Astrocyte (in vitro differentiated cells and primary cell): ENCODE measurements at places on chromosomes 16 and 17. TPM values are rescaled to one million over a fixed set of nuclear protein-coding genes. Genes with fewer than 3 reads are reported as not detected.

DNA sequence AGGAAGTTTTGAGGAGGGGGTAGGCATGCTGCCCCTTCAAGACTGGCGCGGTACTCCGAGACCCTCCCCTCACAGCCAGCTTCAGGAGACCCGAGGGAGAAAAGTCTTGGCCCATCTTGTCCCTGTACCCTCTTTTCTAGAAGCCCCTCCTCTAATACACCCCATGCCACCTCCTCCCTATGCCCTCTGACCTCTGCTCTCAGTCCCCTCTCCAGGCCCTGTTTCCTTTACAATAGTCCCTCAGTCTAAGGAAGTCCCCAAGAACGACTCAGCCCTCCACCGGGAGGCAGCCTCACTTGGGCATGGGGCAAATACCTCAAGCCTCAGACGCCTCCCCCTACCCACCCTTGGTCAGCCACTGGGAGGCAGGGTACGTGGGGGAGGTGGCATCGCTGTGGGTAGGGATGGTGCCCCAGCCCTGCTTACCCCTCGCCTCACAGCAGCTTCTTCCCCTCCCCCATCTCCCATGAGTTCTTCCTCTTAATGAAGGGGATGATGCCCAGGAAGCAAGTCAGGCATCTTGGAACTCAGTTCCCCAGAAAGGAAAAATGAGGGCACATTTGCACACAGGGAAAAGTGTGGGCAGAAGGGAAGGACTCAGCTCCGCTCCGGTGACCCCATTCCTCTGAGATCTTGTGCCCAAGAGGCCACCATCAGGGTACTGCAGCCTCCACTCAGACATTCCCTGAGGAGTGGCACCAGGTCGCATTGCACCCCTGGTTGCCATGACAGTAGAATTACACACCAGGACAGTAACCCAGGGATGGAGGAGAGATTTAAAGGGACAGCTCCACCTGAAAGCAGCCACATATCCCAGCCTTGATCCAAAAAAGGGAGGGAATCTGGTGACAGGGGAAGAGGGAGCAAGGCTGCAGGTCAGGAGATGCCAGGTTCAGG, 6.2 kb downstream of the MPP2 start:
- DNase-seq = no peak

Gene PRAC2
- total RNA-seq = not detected in 2 replicates

DNA sequence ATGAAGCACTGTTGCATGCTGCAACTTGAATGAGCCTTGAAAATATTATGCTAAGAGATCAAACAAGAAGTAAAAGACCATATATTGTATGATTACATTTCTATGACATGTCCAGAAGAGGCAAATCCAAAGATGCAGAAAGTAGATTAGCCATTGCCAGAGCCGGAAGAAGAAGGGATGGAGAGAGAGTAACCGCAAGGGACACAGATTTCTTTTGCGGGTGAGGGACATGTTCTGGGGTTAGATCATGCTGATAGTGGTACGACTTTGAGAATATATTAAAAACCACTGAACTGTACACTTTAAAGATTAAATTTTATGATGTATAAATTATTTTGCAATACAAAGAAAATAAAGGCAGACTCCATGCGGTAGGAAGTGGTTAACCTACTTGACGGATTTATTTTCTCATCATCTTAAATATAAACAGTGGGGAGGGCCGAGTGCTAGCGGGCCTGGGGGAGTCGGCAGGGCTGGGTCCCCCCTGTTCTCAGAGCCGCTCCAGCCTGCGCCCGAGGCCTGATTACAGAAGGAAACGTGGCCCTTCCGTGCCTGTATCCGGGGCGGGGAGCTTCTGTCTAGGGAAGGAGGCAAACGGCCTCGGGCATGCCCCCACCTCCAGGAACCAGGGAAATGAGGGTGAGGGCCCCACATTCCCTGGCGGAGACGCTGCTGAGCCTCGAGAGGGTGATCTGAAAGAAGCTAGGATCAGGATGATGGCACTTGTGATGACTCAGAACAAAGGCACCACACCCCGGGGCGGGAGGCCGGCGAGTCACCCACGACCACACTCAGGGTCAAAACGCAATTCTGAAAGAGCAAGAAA, 48.0 kb downstream of the SHCBP1 start:
- DNase-seq = peak; percentile 37

GRCh38 chr17:31007695-31008373, 37.0 kb downstream of the RNF135 start:
- DNase-seq = no peak

GRCh38 chr16:24950275-24950674, 64.9 kb downstream of the ARHGAP17 start:
- DNase-seq = peak; percentile 74

DNA sequence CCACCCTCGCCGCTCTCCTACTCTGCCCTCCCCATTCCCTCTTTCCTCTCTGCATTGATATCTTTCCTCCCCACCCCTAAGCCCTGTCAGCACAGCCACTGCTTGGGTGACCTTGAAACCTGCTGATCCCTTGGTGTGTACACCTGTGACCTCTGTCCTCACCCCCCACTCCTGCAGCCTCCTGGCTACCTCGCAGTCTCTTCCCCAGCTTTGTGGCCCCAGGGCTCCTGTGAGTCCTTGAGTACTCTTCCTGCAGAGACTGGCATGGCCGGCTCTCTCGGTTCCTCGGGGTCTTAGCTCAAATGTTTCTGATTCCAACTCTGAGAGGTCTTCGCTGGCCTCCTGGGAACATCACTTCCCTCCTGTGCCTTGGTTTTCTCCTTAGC, 31.7 kb downstream of the ADCY7 start:
- DNase-seq = no peak

GRCh38 chr17:77373299-77374169, 232.8 kb downstream of the SEC14L1 start:
- no peak for DNase-seq

Gene OTOA
- total RNA-seq = 0.11 TPM in 1 of 2 replicates, not detected in the other

Gene RNF43
- 1.2 TPM in 2 replicates for total RNA-seq

DNA sequence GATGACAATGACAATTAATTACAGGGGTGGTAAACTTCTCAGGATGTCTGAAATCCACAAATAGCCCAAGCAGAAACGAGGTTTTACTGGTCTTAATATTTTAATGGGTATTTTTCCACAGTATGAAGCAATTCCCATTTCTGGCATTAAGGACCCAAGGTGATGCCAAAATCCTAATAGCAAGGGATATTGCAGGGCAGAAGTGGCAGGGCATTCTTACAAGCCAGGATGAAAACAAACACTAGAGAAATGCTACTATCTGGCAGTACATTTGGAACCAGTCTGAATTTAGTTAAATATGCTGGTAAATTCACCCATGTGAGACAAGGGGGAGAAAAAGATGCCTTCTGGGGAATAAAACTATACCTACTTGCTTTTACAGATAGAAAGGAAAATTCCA, 45.2 kb downstream of the RND2 start:
- DNase-seq = no peak

- DNase-seq = no peak
Measured at GRCh38 chr16:11530171-11530940, 56.4 kb downstream of the LITAF start.

DNA sequence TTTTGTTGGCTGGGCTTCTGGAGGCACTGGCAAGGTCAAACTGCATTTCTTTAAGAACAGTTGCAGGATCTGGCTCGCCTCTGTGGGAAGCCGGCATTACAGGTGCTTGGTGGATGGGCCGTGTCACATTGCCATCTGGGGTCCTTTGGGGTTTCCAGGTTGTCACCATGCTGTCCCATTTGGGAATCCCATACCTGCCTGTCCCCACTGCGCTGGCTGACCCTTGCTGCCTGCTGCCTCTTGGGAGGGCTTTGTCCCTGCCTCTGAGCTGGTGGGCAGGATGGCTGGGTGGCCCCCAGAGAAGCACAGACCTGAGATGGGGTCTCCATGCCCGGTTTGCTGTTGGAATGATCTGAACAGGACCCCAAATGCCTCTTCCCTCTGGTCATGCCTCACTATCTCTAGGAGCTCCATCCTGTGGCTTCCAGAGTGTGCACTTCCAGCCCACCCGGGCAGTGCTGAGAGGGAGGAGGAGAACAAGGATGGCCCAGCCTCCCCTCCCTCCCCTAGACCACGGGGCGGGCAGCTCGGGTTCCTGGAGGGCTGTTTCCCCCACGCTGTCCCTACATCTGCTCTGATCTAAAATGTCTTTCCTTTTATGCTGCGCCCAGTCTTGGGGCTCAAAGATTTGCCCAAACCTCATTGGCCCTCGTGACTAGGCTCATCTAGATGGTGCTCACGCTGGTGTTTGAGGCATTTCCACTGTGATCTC, 28.0 kb downstream of the OR1D5 start:
- DNase-seq = no peak

GRCh38 chr16:88971371-88972097, 5.5 kb downstream of the CBFA2T3 start:
- DNase-seq = no peak

DNA sequence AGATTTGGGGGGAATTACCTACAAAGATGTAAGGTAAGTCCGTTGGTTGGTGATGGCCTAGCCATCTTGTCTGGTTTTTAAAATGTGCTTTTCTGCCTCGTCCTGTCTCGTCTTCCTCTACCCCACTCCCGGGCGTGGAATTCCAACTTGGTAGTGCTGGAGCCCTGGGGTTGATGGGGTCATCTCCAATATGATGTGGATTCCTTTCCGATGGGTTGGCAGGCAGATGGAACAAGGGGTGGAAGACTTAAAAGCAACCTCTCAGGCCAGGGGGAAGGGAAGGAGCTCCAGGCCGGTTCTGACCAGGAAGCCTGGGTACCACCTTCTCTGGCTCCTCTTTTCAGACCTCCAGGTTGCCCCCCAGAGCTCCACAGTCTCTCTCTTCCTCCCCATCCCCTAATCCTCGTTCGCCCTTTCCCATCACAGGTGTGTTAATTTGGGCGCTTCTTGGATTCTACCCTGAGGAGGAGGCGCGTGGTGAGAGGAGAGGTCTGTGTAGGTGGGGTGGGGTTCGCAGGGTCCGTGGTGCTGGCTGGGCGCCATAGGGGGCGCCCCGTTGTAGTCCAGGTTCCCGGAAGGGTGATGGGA, 5.1 kb upstream of the HOXB2 start:
- DNase-seq = peak; percentile 66

DNA sequence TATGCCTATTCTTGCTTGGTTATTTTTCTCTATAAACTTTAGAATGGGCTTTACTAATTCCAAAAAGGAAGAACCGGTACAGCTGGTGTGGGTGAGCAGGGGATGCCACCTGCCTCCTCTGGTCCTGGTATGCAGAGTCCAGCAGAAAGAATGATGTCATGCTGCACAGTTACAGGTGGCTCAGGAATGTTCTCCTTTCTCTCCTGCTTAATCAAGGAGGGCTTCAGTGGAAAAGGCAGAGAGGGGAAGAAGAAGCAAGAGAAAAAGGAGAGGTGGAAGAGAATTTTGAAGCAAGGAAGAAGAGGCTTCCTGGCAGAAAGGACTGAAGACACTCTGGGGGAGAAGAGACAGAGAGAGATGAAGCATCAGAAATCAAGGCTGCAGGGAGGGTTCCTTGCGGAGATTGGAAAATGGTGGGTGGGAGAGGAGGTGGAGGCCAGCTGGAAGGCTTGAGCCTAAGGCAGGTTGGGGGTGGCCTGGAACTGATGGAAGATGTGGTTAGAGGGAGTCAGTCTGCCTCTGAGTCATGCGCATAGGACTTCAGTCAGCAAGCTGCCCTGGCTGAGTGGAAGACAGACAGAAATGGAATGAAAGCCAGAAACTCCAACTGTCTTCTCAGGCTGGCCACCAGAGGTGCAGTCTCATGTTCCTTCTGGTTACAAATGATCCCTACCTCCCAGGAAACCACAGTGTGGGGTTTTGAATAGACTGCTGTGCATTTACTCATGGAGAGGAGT, 64.6 kb upstream of the CRHR1 start:
- DNase-seq = peak; percentile 83

Gene QPRT
- total RNA-seq = 85.9 and 98.1 TPM in 2 replicates

DNA sequence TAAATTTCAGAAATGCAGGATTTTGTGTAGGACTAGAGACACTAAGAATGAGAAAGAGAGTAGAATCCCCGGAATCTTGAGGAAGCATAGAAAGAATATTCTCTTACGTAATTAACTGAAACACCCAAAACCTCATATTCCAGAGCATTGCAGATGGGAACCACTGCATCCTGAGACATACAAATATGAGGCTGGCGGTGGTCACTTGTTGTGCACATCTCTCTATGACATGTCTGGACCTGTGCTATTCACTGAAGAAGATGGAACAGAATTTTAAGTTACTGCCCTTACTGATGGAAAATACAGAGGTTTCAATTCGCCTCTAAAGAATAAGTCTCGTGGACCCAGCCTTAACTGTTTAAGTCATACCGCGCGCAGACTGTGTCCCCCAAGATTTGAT, 806 bp downstream of the RAD51C start:
- peak; percentile 7 for DNase-seq

- DNase-seq = peak; percentile 86
Measured at GRCh38 chr17:45123930-45124796, 8.2 kb downstream of the PLCD3 start.

Gene NEUROD2
- total RNA-seq = not detected in 2 replicates

DNA sequence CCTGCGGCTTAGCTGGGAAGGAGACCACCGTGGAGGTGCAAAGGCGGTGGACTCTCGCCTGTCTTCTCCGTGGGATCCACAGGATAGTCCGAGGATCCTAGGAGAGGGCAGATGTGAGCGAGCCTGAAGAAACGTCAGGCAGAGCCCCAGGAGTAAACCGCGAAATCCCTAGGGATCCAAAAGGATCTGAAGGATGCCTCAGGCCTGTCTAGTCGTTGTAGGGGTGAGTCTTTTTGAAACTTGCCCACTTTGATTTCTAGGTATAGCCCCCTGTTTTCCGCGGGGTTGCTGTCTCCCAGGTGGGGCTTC, 576.5 kb downstream of the KCNJ18 start:
- no peak for DNase-seq

DNA sequence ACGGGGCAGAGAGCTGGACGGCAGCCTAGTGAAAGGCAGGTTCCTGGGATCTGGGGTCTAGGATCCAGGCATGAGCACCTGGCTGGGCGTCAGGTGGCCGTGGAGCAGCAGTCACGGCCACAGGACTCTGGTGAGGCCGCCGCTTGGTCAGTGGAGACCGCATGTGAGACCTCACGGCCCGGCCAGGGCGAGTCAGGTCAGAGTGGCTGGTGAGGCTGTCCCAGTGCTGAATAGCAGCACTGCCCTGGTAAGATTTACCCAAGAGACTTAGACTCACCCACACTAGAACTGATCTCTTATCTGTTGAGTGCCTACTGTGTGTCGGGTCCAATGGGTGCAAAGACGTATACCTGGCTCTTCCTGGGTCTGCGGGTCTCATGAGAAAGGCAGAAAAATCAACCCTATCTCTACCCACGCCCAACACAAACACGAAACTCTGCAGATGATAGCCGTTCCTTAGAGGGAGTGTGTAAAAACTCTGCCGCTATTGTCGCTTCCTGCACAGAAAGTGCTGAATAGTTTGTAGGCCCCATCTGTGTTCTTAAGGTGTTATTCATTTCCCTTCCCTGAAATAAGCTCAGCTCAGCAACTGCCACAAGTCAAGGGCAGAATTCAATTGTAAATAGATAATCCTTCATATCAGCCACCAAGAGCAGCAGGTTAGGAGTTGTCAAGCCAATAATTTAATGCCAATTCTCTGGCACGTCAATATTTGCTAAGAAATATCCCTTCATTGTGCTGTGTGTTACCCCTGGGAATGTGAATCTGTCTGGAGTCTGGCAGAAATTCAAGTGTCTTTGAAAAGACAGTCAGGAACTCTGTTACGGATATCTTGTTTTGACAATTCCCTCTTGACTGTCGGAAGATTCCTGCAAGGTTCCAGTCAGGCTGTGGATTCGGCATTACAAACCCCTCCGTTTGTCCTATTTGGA, 240.0 kb downstream of the NTN1 start:
- DNase-seq = no peak
